Activated CD8-positive, alpha-beta T cell treated with anti-CD3 and anti-CD28 coated beads for 36 hours (primary cell): ENCODE measurements at places on chromosomes 7 and 10. TPM values are rescaled to one million over a fixed set of nuclear protein-coding genes. Genes with fewer than 3 reads are reported as not detected.

GRCh38 chr7:144957998-144958397 lies 122.1 kb upstream of the TPK1 start:
- no peaks in the 10 kb centered on the region for H3K4me1 ChIP-seq
- H3K27ac ChIP-seq: no peak overlapping the region
- no peaks in the 10 kb centered on the region for H3K27me3 ChIP-seq
- no peaks in the 10 kb centered on the region for H3K36me3 ChIP-seq
- no peak for DNase-seq
- H3K4me3 ChIP-seq: no peak overlapping the region

The CCL24 gene
- not detected for total RNA-seq

The PHTF2 gene
- 25.2 TPM for total RNA-seq

The ADRA2A gene
- 0.07 TPM for total RNA-seq

The TLX1 gene
- total RNA-seq: not detected

The NUPR2 gene
- total RNA-seq: not detected

- no peaks in the 10 kb centered on the region for H3K27me3 ChIP-seq
These were observed 724.6 kb downstream of the AUTS2 start for GRCh38 chr7:70322856-70323255.

GRCh38 chr7:144579687-144580086 lies 176.2 kb upstream of the NOBOX start:
- no peaks in the 10 kb centered on the region for H3K27me3 ChIP-seq
- no peaks in the 10 kb centered on the region for H3K4me1 ChIP-seq
- no peak overlapping the region for H3K4me3 ChIP-seq
- DNase-seq: no peak
- H3K36me3 ChIP-seq: peaks cover 10% of the 10 kb centered on the region

GRCh38 chr7:37592366-37592765 lies 91.2 kb upstream of the GPR141 start:
- peaks cover 5% of the 10 kb centered on the region for H3K27me3 ChIP-seq
- no peak overlapping the region for H3K27ac ChIP-seq
- no peaks in the 10 kb centered on the region for H3K36me3 ChIP-seq
- DNase-seq: no peak
- no peak overlapping the region for H3K4me3 ChIP-seq

DNA sequence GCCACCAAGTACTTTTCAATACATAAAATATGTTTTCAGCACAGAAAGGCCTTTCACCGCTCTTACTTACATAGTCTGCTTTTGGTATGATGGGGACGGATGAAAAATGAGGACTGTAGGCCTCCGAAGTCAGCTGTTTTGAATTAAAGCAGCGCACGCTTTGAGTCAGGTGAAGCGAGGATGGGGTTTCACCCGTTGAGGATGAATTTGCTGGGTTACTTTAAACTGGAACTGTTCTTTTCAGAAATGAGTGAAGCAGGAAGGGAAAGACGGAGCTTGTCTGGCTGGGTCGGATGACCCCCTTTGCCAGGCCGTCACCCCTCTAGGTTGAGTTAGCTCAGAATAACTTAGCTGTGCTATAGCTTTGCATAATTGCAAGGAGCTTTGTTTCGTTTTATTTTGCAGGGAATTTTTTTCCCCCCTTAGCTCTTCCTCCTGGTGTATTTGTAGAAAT lies 40.0 kb downstream of the CUX1 start:
- peak; percentile 9 for DNase-seq
- peak overlapping the region; percentile 81 for H3K4me3 ChIP-seq
- H3K27ac ChIP-seq: peak overlapping the region; percentile 96
- no peaks in the 10 kb centered on the region for H3K36me3 ChIP-seq
- H3K27me3 ChIP-seq: no peaks in the 10 kb centered on the region
- H3K4me1 ChIP-seq: peaks cover 40% of the 10 kb centered on the region

DNA sequence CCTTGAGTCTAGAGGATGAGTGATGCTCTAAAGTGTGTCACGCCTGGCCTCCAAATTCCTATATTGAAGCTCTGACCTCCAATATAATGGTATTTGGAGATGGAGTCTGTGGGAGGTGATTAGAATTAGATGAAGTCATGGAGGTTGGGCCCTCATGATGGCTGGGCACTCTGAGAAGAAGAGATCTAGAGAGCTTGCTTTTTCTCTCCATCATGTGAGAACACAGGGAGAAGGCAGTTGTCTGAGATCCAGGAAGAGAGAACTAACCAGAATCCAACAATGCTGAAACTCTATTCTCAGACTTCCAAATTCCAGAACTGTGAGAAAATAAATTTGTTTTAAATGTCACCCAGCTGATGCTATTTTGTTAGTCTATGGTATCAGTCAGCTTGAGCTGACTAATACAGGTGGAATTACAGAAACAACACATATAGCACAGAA lies 15.1 kb downstream of the RNF216 start:
- no peak overlapping the region for H3K4me3 ChIP-seq
- DNase-seq: no peak
- no peaks in the 10 kb centered on the region for H3K27me3 ChIP-seq
- peaks cover 38% of the 10 kb centered on the region for H3K4me1 ChIP-seq

GRCh38 chr10:60480865-60481563 lies 91.3 kb upstream of the ANK3 start:
- no peaks in the 10 kb centered on the region for H3K36me3 ChIP-seq
- H3K27ac ChIP-seq: no peak overlapping the region
- no peaks in the 10 kb centered on the region for H3K4me1 ChIP-seq
- DNase-seq: no peak

DNA sequence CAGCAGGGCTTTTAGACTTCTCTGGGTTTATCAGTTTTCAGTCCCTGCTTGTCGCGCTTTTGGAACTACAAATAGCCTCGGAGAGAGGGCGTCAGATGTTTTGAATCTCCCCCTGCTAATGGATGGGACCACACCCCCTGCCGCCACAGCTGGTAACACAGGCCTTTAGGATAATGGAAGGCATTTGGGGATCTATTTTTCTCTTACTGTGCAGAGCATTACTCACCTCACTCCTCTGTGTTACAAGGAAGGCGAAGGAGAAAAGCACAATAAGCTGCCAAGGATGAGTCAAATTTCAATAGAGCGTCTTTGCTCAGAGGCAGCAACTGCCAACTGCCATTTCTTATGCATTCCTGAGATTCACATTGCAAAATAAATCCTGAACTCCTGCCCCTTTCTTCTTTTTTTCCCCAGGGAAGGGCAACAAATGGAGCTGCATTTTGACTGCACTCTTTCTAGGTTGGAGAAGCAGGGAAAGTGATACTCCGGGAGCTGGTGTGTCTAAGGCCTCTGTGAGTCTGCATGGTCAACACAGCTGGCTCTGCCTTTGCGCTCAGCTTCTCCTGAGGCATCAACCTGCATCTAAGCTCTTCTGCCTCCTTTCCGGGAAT lies 31.5 kb upstream of the SMNDC1 start:
- no peak overlapping the region for H3K4me3 ChIP-seq
- H3K36me3 ChIP-seq: no peaks in the 10 kb centered on the region
- peaks cover 4% of the 10 kb centered on the region for H3K27me3 ChIP-seq
- peaks cover 10% of the 10 kb centered on the region for H3K4me1 ChIP-seq
- no peak overlapping the region for H3K27ac ChIP-seq

DNA sequence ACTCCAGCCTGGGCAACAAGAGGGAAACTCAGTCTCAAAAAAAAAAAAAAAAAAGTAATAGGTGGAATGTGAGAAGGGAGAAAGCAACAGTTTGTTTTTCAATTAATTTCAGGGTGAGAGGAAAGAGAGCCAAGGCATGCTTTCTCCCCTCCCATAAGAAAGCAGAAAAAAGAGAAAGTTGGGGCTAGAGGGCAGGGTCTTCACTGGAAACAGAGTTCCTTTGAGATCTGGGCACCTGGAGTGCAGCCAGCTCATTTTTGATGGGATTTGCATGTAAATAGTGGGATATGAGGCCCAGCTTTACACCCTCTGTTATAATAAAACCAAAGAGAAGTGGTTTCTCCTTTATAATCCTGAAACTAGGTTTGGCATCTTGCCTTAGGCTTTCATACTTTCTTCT lies 13.8 kb upstream of the STOX1 start:
- no peaks in the 10 kb centered on the region for H3K36me3 ChIP-seq
- H3K27me3 ChIP-seq: no peaks in the 10 kb centered on the region
- H3K4me1 ChIP-seq: no peaks in the 10 kb centered on the region

- no peaks in the 10 kb centered on the region for H3K4me1 ChIP-seq
- no peak overlapping the region for H3K4me3 ChIP-seq
- H3K36me3 ChIP-seq: no peaks in the 10 kb centered on the region
- no peak overlapping the region for H3K27ac ChIP-seq
These were observed 20.5 kb upstream of the ASB15 start for GRCh38 chr7:123581162-123581459.

The EN2 gene
- not detected for total RNA-seq

GRCh38 chr10:275680-276079 lies 140.4 kb downstream of the ZMYND11 start:
- no peak for DNase-seq
- H3K27me3 ChIP-seq: no peaks in the 10 kb centered on the region
- no peaks in the 10 kb centered on the region for H3K4me1 ChIP-seq
- no peak overlapping the region for H3K27ac ChIP-seq
- H3K4me3 ChIP-seq: no peak overlapping the region

DNA sequence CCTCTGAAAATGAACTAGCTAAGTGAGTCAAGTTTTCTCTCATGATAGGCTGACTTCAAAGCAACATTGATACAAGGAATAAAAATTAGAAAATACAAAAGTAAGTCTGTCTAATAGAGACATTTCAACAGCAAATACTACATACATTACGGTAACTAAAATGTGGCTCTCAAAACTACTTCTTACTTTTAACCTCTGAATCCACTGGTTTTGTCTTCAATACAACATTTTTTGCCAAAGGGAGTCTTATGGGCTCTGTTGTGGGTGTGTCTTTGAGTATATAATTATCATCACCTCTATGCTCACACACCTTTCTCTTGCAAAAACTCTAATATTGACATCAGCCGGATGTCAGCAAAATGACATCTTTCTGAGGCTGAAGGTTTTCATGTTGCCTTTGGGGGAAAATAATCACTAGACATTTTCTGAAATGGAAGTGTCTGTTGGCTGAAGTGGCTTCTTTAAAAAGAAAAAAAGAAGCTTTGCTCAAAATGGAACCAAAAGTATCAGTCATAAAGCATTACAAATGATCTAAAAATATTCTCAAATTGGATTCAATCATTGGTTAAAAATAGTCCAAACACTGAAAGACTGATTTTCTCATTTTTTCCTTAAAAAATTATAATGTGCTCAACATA lies 41.8 kb upstream of the FAM133B start:
- no peaks in the 10 kb centered on the region for H3K27me3 ChIP-seq
- no peak for DNase-seq
- H3K4me1 ChIP-seq: peaks cover 77% of the 10 kb centered on the region
- H3K36me3 ChIP-seq: peaks cover 36% of the 10 kb centered on the region

GRCh38 chr7:148883266-148884048 lies 634 bp downstream of the EZH2 start:
- H3K36me3 ChIP-seq: peaks cover 37% of the 10 kb centered on the region
- peak; percentile 63 for DNase-seq
- no peaks in the 10 kb centered on the region for H3K27me3 ChIP-seq
- peaks cover 31% of the 10 kb centered on the region for H3K4me1 ChIP-seq
- H3K4me3 ChIP-seq: peak overlapping the region; percentile 93
